ENCODE measurements at places on chromosomes 4 and X. TPM values are rescaled to one million over a fixed set of nuclear protein-coding genes. Genes with fewer than 3 reads are reported as not detected.

- no peak for DNase-seq
- H3K27ac ChIP-seq: no peak overlapping the region
- H3K36me3 ChIP-seq: no peaks in the 10 kb centered on the region
These were observed 51.6 kb downstream of the ATP8A1 start for GRCh38 chr4:42605264-42605663.

- no peak overlapping the region for H3K27ac ChIP-seq
- H3K4me1 ChIP-seq: no peaks in the 10 kb centered on the region
- H3K36me3 ChIP-seq: no peaks in the 10 kb centered on the region
- DNase-seq: no peak
- no peaks in the 10 kb centered on the region for H3K27me3 ChIP-seq
These were observed 4.0 kb upstream of the FATE1 start for GRCh38 chrX:151711787-151712186.

DNA sequence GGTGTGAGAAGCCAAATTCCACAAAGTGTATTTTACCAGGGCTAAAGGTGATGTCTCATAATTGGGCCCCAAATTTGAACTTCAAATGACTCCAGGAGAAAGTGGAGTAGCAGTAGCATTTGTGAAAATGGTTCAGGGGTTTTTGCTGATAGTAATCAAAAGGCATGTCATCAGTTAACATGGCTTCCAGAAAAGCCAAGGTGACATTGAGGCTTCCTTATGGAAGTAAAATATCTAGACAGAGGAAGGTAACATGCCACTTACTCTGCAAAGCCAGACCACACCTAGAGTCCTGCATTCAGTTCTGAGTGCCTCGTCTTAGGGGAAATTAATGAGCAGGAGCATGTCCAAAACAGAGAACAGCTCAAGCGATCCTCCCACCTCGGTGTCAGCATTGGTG lies 2.2 kb upstream of the RPL36A start:
- no peaks in the 10 kb centered on the region for H3K4me1 ChIP-seq
- H3K27ac ChIP-seq: no peak overlapping the region
- H3K36me3 ChIP-seq: no peaks in the 10 kb centered on the region
- H3K27me3 ChIP-seq: no peaks in the 10 kb centered on the region

GRCh38 chrX:27599928-27600327 lies 9.8 kb downstream of the DCAF8L2 start:
- no peak overlapping the region for H3K27ac ChIP-seq
- no peaks in the 10 kb centered on the region for H3K4me1 ChIP-seq
- no peaks in the 10 kb centered on the region for H3K36me3 ChIP-seq

GRCh38 chr4:138734746-138735145 lies 280.8 kb upstream of the NOCT start:
- DNase-seq: no peak
- no peaks in the 10 kb centered on the region for H3K36me3 ChIP-seq
- H3K27me3 ChIP-seq: no peaks in the 10 kb centered on the region
- no peak overlapping the region for H3K4me3 ChIP-seq
- no peaks in the 10 kb centered on the region for H3K4me1 ChIP-seq

DNA sequence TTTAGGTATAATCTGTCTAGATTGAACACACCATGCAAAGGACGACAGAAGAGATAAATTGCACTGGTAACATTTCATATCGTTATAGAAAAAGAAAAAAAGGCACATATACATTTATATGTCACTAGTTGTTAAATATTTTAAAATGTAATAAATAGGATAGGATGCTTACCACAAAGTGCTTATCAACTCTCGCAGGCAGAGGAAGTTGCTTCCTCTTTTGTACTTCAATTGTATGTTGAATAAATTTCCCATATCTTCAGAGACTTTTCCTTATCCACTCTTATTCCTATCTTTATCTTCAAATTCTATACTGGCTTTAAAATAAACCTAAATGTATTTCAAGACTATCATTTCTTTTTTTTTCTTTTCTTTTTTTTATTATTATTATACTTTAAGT lies 163.3 kb upstream of the SPOCK3 start:
- no peak overlapping the region for H3K4me3 ChIP-seq
- no peaks in the 10 kb centered on the region for H3K27me3 ChIP-seq
- H3K4me1 ChIP-seq: no peaks in the 10 kb centered on the region
- no peak overlapping the region for H3K27ac ChIP-seq
- no peaks in the 10 kb centered on the region for H3K36me3 ChIP-seq

DNA sequence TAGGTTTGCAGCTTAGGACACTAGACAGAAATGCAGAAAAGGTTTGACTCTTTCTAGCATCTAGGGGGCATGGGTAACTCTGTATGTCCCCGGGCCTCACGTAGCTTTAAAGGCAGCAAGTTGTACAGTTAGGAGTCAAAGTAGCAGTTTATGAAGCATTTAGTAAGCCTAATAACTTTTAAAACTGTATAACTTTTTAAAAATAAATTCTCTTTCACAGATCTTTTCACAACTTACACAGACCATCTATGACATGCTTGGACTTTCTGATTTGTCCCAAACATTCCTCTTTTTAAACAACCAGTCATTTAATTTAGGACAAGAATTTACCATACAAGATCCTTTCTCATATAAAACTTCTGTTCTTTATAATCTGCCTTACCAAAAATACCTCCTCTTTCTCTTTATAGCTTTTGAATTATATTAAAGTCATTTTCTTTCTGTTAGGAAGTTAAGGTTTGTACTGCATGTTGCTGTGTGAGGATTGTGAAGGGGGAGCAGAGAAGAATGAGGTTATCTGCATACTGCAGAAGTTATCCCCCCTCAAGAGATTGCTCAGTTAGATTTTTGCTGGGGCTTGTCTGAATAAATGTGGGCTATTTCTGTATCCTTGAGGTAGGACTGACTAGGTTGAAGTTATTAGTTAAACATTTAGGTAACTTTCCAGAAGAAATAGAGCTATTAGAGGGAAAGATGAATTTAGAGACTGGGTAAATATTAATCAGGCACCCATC lies 94.3 kb downstream of the CPE start:
- H3K27ac ChIP-seq: no peak overlapping the region
- H3K4me1 ChIP-seq: no peaks in the 10 kb centered on the region
- no peaks in the 10 kb centered on the region for H3K36me3 ChIP-seq
- no peaks in the 10 kb centered on the region for H3K27me3 ChIP-seq

The SLC25A14 gene
- 11.1 TPM for total RNA-seq
